Stimulated activated CD4-positive, alpha-beta T cell treated with anti-CD3 and anti-CD28 coated beads, Interleukin-1b, Interleukin-23, amount 100 ng/mL, for 4 hours (primary cell): ENCODE measurements at places on chromosomes 5 and 9.

GRCh38 chr9:77810047-77810446, 161.9 kb upstream of the GNA14 start:
- DNase-seq, result no peak

- DNase-seq, result no peak
These were observed 3.9 kb downstream of the EBF1 start for GRCh38 chr5:159095866-159096242.

DNA sequence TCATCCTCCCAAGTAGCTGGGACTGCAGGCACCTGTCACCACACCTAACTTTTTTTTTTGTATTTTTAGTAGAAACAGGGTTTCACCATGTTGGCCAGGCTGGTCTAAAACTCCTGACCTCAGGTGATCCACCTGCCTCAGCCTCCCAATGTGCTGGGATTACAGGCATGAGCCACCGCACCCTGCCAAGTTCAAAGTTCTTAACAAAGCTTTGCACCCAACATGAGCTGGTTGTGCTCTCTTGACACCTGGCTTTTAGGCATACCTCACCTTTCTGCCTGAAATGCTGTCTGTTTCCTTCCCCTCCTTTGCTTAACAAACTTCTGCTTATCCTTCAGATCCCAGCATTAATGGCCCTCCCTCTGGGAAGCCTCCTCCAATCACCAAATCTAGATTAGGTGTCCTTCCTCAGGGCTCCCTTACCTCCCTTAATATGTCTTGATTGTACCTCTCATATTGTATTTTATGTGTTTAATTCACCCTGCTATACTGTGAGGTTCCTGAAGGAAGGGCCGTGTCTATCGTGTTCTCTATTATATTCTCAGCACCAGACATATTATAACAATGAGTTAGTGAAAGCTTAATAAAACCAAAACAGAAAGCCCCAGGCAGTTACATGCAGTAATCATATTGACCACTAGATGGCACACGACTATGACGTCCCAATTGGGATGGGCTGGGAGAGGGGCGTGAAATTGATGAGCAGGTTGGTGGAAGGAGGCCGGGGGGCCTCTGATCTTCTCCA, 62.9 kb upstream of the PPARGC1B start:
- no peak for DNase-seq

DNA sequence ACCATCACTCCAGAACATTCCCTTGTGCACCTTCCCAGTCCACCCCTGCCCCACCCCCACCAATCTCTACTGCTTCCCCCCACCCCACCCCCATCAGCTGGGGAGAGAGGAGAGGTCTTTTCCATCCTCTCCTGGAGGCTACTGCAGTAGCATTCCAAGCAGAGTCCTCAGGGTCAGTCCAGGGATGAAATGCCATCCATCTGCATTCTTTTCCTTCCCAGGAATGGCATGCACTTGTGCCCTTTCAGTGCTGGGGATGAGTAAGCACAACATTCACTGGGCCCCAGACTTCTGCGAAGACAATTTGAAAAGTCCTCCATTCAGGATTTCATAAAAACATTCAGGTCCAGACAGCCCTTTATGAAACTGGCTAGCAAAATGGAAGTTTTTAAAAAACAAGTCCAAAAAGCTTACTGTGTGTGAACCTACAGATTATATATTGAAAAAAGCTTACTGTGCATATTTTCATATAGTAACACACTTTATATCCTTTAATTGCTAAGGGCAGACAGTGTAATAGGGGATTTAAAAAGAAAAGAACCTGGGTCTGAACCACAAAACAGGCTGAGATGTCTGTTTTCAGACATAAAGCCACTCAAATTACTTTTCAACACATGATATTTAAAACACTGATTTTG, 50.0 kb upstream of the GOLPH3 start:
- no peak for DNase-seq

- DNase-seq, result no peak
These were observed 9.1 kb upstream of the GNAQ start for GRCh38 chr9:78040726-78041125.

DNA sequence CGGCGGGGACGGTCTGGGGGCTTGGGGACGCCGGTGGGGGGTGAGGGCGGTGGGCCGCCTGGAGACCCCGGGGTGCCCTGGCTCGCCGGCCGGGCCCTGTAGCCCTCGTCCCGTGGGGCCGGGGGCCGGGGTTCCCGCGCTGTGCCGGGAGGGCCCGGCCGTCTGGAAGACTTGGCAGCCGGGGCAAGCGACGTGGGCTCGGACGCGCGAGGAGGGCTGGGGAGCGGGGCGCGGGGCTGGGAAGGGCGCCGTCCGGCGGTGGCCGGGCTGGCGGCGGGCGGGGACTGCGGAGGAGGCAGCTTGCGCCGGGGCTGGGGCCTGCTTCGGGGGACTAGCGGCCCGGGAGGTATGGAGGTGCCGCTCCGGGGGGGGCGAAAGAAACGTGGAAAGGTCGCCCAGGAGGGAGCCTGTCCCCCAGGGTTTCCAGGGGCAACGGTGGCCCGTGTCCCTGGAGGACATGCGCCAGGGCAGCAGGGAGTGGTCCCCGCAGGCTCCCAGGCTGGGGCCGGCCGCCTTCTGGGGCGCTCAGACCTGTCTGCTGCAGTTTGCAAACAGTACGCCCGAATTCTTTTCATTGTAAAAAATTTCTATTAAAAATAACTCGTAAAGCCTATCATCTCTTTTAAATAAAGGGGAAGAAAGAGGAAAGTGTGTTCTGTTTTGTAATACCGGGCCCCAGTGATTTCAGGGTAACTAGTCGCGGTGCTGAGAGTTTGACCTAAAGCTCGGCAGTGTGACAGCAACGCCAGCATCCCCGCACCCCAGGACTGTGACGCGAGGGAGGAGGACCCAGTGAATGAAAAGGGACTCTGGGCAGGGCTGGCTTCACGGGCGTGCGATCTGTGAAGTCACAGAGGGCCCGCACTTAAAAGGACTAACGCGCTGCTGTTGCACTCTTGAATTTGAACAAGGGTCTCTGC, 752 bp upstream of the ANKH start:
- peak; percentile 41 for DNase-seq

- DNase-seq, result no peak
These were observed 135.1 kb downstream of the SIL1 start for GRCh38 chr5:139062910-139063663.

GRCh38 chr9:13787234-13787833, 507.8 kb upstream of the MPDZ start:
- DNase-seq, result no peak

DNA sequence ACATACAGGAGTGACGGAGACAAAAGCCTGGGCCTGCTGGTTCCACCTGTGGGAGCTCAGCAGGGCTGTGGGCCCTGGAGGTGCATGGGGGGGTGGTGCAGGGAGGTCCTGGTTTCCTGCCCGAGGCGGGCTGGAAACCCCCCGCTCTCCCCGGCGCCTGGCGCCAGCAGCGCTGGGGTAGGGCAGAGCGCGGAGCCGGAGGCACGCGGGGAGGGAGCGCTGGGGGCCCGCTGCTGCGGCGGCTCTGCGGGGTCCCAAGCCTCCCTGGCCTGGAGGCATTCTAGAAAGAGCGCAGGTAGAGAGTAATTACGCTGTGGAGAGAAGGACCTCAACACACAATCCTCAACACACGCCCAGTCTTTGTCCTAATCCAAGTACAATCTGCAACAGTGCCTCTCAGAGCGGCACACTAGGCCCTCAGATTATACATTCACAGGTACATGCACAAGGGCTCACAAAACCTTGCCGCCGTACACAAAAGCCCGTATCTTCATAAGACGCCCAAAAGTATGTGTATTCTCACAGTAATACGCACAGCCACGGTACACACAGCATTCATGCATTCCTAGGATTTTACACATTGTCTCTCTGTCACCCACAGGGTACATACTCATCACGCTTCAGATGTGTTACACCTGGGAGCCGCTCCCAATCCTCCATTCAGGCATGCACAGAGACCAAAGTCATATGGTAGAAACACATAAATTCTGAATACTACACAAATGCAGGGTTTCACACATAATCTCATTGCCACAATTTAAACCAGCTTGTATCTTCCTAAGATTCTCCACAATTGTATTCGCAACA, 2.1 kb upstream of the HAND1 start:
- DNase-seq, result no peak

DNA sequence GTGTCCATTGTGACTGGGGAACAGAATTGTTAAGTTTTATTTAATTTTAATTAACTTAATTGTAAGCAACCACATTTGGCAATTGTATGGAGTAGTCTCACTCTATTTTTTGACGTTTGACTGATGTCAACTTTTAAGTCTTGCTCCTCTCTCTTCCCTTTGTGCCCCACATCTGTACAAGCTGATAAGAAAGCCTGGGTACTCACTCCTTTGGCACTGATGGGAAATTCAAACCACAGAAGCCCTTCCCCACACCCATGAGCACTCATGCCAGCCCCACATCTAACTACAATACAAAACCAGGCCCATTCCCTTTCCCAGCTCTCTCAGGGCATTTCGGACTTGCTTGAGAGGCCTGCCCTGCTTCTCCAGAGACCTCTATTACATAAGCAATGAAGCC, 451.5 kb upstream of the KIF2A start:
- DNase-seq, result no peak

DNA sequence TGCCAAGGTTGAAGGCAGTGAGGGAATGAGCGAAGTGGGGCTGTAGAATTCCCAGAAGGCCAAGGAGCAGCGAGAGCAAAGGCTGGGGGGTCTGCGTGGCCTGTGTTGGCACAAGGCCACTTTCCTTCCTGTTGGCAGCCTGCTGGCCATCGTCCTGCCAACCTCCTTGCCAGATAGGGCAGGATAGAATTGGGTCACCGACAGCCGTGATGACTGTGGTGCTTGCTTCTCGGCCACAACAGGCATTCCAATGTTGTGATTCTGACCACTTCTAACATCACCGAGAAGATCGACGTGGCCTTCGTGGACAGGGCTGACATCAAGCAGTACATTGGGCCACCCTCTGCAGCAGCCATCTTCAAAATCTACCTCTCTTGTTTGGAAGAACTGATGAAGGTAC, 18.9 kb downstream of the TRIP13 start:
- DNase-seq, result no peak

GRCh38 chr5:92678640-92679039, 902.4 kb downstream of the NR2F1-AS1 start:
- no peak for DNase-seq

DNA sequence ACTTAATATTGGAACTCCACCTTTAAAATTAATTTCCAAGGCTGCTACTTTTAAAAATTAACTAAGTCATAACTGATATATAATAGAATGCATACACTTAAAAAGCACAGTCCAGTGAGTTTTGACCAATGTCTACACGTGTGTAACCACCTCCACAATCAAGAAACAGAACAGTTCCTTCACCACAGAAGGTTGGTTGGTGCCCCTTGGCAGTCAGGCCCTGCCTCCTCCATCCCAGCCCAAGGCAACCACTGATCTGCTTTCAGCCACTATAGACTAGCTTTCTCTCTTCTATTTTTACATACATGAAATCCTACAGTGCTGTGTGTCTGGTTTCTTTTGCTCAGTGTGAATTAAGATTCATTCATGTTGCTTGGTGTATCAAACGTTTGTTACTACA, 215.2 kb downstream of the CRB2 start:
- no peak for DNase-seq

- no peak for DNase-seq
These were observed 146.6 kb downstream of the GAS1 start for GRCh38 chr9:86800681-86801080.

DNA sequence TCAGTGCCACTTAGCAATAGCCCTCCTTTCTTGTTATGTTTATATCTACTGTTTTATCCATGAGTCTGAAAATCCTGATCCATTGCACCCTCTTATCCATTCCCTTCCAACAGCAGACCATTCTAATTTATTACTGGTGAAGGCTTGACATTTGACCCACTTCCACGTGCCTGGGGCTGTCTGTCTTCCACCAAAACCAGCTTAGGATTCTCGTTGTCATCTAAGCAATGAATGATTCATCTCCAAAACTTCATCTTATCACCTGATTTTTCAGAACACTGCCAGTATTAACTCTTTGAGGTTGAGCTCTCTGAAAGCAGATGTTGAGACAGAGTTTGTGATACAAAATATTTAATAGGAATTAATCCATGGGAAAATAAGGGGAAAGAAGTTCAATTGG, 277.8 kb upstream of the FBXL7 start:
- DNase-seq, result no peak

- no peak for DNase-seq
These were observed 2.2 kb downstream of the RACK1 start for GRCh38 chr5:181241393-181241975.

DNA sequence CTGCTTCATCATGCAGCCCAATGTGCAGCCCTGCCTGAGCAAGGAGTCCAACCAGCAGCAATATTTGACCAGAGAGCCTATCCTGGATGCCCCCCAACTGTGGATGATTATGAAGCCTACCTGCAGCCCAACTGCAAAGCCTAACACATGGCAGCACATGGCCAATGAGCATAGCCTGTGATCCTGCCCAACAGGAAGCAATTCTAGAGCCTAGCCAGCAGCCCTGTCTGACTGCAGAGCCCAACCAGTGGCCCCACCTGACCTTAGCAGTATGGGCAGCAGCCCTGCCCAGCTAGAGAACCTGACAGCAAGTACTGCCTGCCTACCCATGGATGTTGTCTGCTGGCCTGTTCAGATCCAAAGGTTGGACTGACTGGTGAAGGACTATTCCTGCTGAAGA, 97.3 kb upstream of the SH3GL2 start:
- no peak for DNase-seq

GRCh38 chr9:76267284-76267652, 127.0 kb downstream of the RFK start:
- no peak for DNase-seq

GRCh38 chr5:112921026-112921832, 798 bp downstream of the REEP5 start:
- peak; percentile 49 for DNase-seq

DNA sequence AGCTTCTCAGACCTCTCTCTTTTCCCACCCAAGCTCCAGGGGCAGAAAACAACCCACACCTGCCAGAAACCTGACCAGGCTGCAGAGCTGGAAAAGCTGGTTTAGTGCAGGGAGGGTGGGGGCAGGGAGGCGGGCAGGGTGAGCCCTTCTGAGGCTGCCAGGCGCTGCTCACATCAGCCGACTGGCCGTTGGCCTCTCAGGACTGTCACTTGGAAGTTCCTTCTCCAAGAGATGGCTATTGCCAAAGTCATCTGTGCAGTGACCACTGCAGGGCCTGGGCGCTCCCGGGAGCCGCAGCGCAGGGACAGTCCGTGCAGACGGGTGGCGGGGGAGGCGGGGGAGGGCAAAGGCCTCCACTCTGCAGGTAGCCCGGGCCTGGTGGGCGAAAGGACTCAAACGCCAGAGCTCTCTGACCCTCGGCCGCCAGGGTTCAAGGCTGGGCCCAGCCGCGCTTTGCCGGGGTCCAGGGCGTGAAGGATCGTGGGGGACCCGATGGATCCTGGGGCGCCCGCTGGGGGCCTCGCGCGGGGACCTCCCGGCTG, 205.0 kb upstream of the IER5L start:
- DNase-seq, result no peak

- no peak for DNase-seq
These were observed 10.3 kb downstream of the GOLPH3 start for GRCh38 chr5:32163785-32164184.

GRCh38 chr5:89582768-89583339, 699.9 kb upstream of the MEF2C start:
- no peak for DNase-seq

GRCh38 chr9:128098297-128099230, 29.0 kb downstream of the PTGES2 start:
- DNase-seq, result peak; percentile 59
